ENCODE measurements at places on chromosomes 2 and 18.

DNA sequence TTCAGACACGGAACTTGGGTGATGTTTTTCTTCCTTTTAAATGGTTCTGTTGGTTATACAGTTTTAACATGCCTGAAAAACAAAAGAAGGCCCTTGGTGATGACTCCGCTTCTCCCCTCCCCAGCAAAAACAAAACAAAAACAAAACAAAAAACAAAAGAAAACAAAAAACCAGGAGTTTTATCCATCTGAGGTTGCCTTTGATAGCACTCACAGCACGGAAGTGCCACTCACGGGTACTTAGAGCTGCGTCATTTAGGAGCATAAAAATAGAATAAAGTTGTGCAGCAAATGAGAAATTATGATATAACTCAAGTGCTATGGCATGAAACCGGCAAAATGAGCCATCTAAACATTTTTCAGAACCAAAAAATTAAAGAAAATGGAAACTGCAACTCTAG is 57.7 kb downstream of the ZEB2 start:
- DNase-seq: no peak

DNA sequence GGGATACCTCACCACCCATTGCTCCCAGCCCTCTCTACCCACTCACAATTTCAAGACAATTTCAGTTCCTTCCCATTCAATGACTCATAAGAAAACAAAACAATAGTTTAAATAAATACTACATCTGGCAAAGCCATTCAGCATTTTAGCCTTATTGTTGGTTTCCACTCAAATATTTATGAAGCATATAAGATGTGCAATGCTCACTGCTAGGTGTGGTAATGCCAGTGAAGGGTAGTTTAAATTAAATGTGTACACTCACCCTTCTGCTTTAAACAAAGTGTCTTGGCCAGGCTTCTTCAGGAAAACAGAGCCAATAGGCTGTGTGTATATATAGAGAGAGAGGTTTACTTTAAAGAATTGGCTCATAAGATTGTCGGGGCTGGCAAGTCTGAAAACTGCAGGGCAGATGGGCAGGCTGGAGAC is 37.0 kb downstream of the INO80C start:
- no peak for DNase-seq

DNA sequence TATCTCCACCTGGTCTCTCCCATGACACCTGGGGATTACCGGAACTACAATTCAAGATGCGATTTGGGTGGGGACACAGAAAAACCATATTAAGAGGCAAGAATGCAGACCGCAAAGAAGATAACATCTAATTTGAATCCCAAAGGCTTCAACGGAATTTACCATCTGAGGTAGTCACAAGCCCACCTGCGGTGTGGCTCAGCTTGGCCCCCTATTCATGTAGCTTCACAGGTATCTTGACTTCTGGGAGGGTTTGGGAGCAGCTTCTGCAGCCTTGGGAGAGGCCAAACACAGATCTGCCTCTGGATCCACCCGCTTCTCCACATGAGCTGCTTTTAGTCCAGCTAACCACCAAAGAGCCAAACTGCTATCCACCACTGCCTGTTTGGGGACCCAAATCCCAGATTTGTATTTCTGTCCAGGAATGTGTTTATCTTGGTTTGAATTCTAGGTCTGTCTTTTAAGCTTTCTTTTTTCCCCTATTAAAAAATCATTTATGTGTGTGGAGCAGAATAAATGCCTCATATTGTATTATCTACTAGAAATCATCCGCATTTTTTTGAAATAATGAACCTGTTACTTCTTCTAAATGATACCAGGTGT is 247.6 kb downstream of the DLGAP1 start:
- DNase-seq: no peak

DNA sequence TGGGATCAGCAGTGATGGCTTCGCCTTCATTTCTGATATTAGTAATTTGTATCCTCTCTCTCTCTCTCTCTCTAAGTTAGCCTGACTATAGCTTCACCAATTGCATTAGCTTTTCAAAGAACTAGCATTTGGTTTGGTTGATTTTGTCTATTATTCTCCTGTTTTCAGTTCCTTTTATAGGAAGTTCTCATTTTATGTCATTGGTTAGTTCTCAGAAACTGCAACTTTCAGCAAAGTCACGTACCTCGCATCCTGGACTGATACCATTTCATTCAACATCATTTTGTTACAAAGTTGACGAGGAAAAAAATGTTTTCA is 450.8 kb downstream of the EIPR1 start:
- DNase-seq: no peak

- DNase-seq: no peak
Measured at GRCh38 chr2:221969087-221969829, 329.5 kb downstream of the PAX3 start.

GRCh38 chr2:16215902-16216557 is 275.7 kb downstream of the MYCN start:
- DNase-seq: no peak

- DNase-seq: no peak
Measured at GRCh38 chr18:77304268-77304667, 54.6 kb downstream of the GALR1 start.

- DNase-seq: no peak
Measured at GRCh38 chr2:85997017-85997970, 108.4 kb downstream of the POLR1A start.

- no peak for DNase-seq
Measured at GRCh38 chr2:42757981-42758740, 5.8 kb downstream of the OXER1 start.

DNA sequence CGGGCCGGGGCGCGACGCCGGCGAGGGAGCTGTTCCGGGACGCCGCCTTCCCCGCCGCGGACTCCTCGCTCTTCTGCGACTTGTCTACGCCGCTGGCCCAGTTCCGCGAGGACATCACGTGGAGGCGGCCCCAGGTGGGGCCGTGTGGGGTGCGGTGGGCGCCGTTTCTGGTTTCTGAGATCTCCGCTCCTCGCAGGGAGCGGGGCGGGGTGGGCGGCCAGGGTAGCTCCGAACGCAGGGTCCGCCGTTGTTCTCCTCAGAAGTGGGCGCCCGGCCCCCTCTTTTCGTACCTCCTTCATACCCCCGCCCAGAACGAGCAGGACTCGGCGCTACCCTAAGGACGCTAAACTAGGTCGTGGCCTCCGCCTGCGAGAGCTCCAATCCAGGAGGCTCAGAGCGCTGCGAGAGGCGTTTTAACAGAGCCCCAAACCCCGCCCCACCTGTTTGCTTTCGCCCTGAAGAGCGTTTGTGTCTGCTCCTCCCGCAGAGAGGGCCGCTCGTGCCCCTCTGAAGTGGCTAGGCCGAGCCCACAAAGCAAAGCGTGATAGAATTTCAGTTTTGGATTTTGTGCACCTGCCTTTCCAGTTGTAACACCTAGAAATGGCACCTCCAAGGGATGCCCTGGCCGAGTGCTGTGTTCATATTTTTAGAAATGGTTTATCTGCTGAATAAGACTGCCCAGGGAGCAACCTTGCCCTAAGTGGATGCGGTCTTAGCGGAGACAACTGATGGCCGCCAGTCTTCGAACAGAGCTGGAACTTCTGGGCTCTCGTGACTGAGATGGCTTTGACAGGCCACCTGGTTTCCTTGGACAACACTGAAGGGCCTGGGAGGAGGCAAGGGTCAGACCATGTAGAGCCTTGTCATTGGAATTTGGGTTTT is 626 bp downstream of the CAPN10 start:
- peak; percentile 67 for DNase-seq

- no peak for DNase-seq
Measured at GRCh38 chr18:23353459-23353858, 99.6 kb upstream of the RIOK3 start.

DNA sequence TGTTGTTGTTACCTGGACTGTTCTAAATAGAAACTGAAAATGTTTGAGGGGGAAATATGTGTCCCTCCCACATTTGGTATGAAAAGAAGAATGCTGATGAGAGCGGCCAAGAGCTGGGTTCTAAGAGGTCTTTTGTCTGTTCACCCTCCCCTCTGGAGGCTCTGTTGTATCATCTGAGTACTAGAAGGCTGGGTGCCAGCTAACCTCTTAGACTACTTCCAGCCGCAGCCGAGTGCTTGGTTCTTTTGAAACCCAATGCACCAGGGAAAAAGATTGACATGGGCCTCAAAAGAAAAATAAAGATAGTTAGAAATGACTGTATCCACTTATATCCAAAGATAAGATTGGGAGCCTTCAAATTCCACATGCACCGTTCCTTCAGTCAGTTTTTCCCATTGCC is 255.9 kb downstream of the TXNL1 start:
- DNase-seq: no peak

- DNase-seq: no peak
Measured at GRCh38 chr2:239020541-239021041, 172.7 kb downstream of the TWIST2 start.

- DNase-seq: no peak
Measured at GRCh38 chr2:32376756-32377155, 19.9 kb downstream of the BIRC6 start.

- DNase-seq: no peak
Measured at GRCh38 chr2:193409951-193410350, 1215.2 kb upstream of the TMEFF2 start.

- DNase-seq: peak; percentile 45
Measured at GRCh38 chr2:68767031-68767961, 32.7 kb downstream of the ARHGAP25 start.

- DNase-seq: no peak
Measured at GRCh38 chr2:128607440-128607839, 288.8 kb upstream of the HS6ST1 start.

GRCh38 chr2:119694470-119694844 is 15.5 kb downstream of the TMEM177 start:
- no peak for DNase-seq

- no peak for DNase-seq
Measured at GRCh38 chr2:127208313-127208712, 11.8 kb downstream of the CYP27C1 start.

GRCh38 chr18:23970161-23971096 is 44.1 kb upstream of the TTC39C start:
- DNase-seq: peak; percentile 40

- no peak for DNase-seq
Measured at GRCh38 chr2:57990118-57990725, 56.4 kb upstream of the VRK2 start.

- no peak for DNase-seq
Measured at GRCh38 chr2:96756788-96757476, 3.8 kb upstream of the CNNM4 start.

- DNase-seq: no peak
Measured at GRCh38 chr2:53210538-53210937, 557.1 kb upstream of the CHAC2 start.

- DNase-seq: no peak
Measured at GRCh38 chr2:240911641-240912265, 5.6 kb downstream of the CROCC2 start.

- DNase-seq: no peak
Measured at GRCh38 chr2:96547203-96547641, 10.7 kb downstream of the ARID5A start.

DNA sequence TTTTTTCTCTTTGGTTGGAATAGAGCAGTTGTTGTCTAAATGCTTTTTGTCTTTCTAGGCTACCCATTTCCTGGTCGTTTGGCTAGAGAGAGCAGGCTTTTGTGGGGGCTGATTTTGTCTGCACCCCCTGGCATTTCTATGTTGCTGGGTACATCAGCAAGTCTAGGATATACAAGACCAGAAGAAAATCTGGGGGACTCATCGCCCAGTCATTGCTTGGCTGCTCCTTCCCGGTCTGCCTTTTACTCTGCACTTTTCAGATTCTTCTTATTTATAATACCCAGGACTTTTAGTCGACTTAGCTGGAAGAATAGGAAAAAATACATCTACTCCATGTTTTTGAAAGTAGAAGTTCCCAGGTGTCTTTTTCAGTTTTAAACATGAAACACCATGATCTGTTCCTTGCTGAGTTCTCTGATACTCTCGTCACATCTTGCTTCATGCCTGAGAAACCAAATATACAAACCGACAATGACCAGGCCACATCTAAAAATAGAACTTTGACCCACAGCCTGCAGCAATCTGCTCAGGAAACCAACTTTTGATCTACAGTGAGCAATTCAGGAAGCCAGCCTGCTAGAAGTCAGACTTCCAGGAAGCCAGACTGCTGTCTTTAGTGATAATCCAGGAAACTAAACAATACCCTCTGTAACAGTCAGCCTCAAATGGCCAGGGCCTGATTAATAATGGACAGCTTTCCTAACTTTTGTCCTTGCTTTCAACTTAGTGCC is 163.8 kb upstream of the MEX3C start:
- DNase-seq: no peak

DNA sequence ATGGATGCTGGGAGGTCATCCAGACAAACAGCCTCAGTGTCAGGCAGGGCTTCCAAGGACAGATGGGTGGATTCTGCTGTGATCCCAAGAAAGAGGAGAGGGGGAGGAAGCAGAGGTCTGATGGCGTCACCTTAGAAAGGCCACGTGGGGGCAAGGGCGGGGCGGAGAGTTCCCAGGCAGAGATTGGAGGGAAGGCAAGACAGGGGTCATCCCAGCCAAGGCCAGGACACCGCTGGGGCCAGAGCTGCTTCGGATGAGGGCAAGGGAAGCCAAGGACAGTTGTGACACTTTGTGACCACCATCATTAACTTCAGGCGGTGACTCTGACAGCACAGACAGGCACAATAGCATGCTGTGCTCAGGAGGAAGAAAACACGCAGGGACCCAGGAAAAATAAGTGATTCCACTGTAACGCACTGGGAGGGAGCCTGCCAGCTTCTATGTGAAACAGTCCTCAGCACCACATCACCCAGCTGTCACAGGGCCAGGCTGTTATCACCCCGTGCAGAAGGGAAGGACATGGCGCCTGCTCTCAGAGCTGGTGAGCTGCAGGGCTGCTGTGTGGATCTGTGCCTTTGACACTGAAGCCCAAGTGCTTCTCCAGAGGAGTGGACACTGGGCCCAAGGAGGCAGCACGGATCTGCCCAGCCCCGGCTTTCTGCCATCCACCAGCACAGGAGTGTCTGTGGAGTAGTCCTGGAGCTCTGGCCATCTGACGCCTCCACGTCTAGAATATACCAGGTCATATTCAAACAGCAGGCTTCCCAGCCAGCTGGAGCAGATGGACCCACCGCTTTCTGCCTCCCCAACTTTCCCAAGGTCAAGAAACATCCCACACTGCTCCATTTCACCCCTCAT is 204.1 kb downstream of the NDUFA10 start:
- no peak for DNase-seq

GRCh38 chr18:2570772-2571199 is 519 bp downstream of the METTL4 start:
- DNase-seq: peak; percentile 63

DNA sequence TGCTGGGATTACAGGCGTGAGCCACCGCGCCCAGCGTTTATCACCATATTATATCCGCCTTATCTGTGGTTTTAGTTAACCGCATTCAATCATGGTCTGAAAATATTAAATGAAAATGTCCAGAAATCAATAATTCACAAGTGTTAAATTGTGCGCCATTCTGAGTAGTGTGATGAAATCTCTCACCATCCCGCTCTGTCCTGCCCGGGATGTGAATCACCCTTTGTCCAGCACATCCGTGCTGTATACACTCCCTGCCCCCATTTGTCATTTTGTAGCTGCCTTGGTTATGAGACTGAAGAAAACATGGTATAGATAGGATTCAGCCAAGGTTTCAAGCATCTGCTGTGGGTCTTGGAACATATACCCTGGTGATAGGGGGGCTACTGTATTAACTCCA is 70.7 kb downstream of the TIMM21 start:
- DNase-seq: no peak

DNA sequence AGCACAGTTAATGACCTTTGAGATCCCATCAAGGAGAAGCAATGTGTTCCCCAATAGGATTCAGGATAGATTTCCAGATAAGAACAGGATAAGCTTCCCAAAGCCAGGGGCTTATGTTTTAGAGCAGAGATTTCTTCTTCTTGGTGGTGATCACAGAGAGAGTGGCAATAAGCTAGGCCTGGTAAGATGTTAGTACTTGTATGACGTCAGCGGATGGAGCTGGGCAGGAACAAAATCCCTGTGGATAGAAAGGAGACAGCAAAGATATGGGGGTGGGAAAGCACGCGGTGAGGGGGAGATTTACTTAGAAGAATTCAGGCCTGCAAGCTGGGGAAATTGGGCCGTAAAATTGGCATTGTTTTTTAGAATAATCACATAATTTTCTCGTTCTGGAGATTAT is 323.0 kb downstream of the MTX2 start:
- no peak for DNase-seq

Data from activated T-cell treated with anti-CD3 and anti-CD28 coated beads, Interleukin-2, amount 50 U/mL, for 72 hours (primary cell).